ENCODE measurements at places on chromosomes 3 and 15.

- no peak for DNase-seq
These were observed 34.3 kb upstream of the TRAK1 start for GRCh38 chr3:42056840-42057239.

- no peak for DNase-seq
These were observed 211.4 kb downstream of the IL5RA start for GRCh38 chr3:2898591-2899353.

- no peak for DNase-seq
These were observed 32.4 kb upstream of the ALCAM start for GRCh38 chr3:105334138-105334882.

- DNase-seq = no peak
These were observed 31.6 kb downstream of the DRD3 start for GRCh38 chr3:114147251-114147650.

DNA sequence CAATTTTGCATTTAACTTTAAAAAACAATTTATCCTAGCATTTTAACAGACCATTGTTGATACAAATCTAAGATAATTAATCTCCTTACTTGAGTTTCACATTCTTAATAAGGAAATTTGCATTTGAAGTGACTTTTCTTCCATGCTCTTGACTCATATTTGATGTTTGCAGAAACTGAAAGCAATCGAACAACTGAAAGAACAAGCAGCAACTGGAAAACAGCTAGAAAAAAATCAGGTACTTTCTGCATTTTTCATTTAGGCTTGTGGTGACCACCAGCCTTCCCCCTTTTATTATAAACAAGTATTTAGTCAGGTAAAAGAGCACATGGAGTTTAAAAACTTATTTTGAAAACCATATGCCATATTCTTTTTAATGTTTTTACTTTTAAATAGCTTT, 20.1 kb upstream of the SELENOT start:
- no peak for DNase-seq

- no peak for DNase-seq
These were observed 7.3 kb downstream of the SST start for GRCh38 chr3:187662848-187663409.

DNA sequence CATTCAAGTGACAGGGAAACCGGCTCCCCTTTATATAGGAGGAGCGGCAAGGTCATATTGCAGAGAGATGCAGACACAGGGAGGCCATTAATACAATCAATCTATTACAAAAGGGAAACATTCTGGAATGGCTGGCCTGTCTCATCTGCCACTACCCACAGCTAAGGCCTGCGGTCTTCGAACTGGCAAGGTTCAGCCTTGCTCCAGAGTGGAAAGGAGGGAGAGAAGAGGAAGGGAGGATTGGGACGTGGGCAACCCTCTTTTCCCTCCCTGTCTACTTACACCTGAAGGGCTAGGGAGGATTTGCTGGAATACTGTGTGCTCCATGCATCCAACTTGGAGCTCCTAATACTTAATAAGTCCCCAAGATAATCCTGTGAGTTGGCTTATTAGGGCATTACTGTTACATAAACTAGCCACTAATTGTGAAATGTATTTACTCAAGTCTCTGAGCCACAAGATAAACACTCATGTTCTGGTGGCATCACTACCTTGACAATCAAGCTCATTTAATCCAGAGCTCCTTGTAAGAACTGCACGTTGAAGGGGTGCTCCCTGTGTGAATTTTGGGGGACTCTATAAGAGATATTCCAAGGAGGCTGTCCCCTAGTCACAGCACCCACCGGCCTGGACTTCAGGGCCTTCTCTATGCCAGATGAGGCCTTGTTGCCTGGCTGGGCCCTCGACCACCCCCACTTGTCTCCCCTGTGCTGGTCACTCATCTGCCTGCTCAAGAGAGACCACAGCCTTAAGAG, 19.7 kb upstream of the CCDC174 start:
- no peak for DNase-seq

- no peak for DNase-seq
These were observed 7.1 kb downstream of the COPS2 start for GRCh38 chr15:49148298-49148697.

GRCh38 chr15:36370731-36371112, 208.7 kb upstream of the CDIN1 start:
- no peak for DNase-seq

GRCh38 chr3:112351036-112351435, 18.1 kb downstream of the CD200 start:
- no peak for DNase-seq

GRCh38 chr15:70342141-70342540, 244.4 kb upstream of the TLE3 start:
- no peak for DNase-seq

- DNase-seq = no peak
These were observed 31.2 kb downstream of the PLA1A start for GRCh38 chr3:119628816-119629445.

- no peak for DNase-seq
These were observed 2.9 kb downstream of the ALG1L2 start for GRCh38 chr3:130084436-130084980.

GRCh38 chr15:63909819-63910437, 76.2 kb upstream of the HERC1 start:
- DNase-seq = no peak

DNA sequence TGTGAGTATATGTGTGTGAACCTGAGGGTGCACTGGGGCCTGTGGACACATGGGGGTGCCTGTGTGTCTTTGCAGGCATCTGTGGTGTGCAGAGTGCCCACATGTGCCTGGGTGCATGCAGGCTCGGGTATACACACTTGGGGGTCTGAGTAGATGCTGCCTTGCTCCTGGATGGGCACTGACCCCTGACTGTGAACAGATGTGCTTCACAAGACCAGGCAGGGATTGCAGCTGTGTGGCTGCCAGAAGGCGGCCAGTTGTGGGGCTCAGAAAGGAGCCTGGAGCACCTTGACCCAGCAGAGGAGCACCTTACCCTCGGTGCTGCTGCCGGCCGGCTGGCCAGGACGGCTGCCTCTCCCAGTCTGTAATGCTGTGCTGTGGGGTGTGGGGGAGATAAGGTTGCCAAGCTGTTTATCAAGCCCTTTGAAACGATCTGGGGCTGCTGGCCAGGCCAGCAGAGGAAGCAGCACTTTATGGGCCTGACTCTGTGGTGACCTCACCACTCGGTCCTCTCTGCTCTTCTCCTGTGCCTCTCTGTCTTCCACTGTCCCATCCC, 55.5 kb upstream of the MRPS22 start:
- DNase-seq = no peak

GRCh38 chr3:188956839-188957489, 214.8 kb upstream of the TPRG1 start:
- DNase-seq = no peak

GRCh38 chr3:30770387-30770786, 124.1 kb downstream of the GADL1 start:
- no peak for DNase-seq

GRCh38 chr3:107870096-107870495, 220.7 kb downstream of the CD47 start:
- DNase-seq = no peak

DNA sequence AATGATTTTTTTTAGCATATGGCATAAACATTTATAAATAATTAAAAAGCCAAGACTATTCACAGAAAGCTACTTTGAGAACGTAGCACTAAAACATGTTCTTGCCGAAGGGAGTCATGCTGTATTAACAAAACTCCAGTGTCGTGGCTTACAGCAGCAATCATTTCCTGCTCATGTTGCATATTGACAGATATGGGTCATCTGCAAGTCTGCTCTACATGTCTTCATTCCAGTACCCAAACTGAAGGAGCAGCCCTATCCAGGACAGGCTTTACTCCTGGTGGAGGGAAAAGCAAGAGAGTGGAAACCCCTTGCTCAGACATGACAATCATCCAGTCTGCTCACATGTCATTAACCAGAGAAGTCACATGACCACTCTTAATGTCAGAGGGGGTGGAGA, 87.6 kb downstream of the NEK11 start:
- no peak for DNase-seq

- DNase-seq = peak; percentile 48
These were observed 56.4 kb upstream of the ARRDC4 start for GRCh38 chr15:97903971-97904572.

GRCh38 chr15:43871835-43872234, 45.0 kb downstream of the WDR76 start:
- no peak for DNase-seq

- no peak for DNase-seq
These were observed 69.8 kb upstream of the BLM start for GRCh38 chr15:90647326-90647725.

DNA sequence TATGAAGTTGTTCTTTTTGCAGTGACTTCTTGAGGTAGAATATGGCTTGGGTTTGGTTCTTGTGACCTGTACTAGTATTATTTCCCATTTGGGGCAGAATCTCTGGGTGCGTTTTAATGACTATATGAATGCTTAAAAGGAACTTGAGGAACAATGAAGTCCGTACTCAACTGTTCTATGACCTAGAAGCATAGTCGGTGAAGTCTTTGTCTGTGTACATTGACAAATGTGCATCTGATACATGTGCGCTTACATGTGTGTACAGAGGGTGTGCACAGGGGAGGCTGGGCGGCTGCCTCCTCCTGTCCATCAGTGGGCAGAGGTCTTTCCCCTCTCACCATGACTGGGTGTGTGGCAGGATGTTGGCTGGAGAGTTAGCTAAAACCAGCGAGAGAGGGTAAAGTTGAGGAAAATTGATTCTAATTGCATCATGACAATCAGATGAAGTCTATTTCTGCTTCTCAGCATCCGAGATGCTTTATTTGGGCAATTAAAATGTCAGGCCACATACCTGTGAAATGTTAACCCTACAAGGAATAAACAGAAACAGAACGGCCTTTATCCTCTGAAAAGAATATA, 1.0 kb upstream of the NR2F2 start:
- no peak for DNase-seq

DNA sequence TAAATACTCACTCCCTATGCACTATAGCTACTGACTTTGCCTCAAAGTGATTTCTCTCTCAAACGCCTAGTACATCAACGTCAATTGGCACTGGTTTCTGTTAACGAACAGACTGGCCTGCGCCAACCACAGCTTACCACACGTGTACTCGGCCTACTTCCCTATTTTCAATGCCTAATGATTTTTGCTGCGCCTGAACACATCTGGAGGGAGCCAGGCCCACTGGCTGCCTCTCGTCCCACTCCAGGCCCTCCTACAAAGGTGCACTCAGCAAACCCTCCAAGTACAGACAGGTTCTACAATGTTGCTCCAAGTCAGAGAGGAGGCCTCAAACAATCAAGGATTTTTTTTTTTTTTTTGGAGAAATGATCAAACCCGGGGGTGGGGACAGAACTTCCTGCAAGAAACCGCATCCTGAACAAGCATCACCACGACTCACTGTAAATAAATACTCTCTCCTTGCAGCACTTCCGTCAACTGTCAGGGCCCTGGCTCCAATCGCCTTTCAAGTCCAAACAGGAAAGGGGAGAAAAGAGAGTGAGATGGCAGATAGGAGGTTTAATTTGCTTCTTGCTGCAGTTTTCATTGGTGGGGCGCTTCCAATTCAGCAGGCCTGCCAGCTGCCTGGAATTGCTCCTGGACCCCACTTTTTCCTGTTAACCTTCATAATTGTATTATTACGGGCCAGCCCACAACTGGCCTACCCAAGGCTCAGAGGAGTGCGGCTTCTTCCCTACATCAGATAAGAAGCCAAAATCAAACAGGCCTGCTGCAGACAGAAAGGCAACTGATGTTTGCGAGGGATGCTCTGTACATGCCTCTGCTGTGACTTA, 139.3 kb downstream of the FOXP1 start:
- no peak for DNase-seq

- DNase-seq = no peak
These were observed 71.5 kb downstream of the STAC start for GRCh38 chr3:36451816-36452215.

GRCh38 chr3:9067352-9067975, 104.2 kb upstream of the RAD18 start:
- DNase-seq = peak; percentile 30

GRCh38 chr3:109336291-109336861, 970 bp downstream of the DPPA4 start:
- DNase-seq = no peak

GRCh38 chr15:27234593-27234992, 263.6 kb downstream of the GABRG3 start:
- DNase-seq = no peak

- peak; percentile 89 for DNase-seq
These were observed at the start of gene AMT for GRCh38 chr3:49422379-49423248. Gene AMT, minus strand, starts transcription at chr3:49422473. Its CDS starts 23 bp downstream, at chr3:49422450.

GRCh38 chr3:106577241-106577640, 708.4 kb upstream of the CBLB start:
- no peak for DNase-seq

DNA sequence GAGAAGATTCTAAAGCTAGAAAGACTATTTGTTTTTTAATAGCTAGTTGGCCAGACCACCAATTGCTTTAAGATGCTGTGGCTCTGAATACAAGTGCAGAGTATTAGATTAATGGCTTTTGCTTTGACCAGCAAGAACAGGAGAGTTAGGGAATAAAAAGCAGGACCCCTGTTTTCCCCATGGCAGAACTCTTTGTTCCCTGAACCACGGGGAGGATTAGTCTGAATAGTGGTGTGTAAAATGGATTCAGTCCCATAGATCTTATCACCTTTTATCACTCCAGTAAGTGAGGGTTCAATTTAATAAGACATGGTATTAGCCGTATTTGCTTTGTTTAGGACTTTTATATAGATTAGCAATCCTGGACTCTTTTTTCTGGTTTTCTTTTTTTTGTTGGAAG, 562.6 kb upstream of the DPPA4 start:
- no peak for DNase-seq

DNA sequence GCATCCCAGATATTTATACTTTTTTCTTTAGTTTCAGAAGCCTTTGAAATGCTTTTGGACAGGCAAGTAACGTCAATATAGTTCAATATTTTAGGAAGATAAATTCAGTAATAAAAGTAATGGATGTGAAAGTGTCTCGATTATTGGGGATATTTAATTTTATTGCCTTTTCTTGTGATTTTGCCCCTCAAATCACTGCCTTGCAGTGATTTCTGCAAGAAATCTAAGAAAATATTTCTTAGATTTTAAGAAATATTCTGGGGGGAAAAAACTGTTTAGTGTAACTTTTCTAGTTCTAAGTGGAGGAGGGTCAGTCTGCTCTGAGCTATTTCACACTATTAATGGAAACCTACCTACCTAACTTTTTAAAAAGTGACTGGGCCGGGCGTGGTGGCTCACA, 33.6 kb downstream of the MGA start:
- DNase-seq = no peak

DNA sequence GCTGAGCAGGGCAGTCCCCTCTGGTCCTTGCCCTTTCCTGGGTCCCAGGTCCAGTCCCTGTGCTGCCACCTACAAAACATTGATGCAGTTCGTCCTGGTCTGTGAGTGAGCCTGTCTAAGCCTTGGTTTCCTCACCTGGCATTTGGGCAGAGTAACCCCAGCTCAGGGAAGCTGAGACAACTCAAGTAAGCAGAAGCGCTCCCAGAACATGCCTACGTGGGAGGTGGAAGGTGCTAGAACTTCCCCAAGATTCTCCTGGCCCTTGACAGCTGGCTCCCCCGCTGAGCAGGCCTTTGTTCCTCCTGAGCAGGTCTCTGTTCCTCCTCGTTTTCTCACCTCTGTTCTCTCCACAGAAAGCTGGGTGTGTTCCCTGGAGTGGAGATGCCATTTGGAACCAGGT, 30.5 kb downstream of the PRR20G start:
- DNase-seq = no peak
